Epithelial cell of prostate (primary cell): ENCODE measurements at places on chromosomes 16 and 17.

DNA sequence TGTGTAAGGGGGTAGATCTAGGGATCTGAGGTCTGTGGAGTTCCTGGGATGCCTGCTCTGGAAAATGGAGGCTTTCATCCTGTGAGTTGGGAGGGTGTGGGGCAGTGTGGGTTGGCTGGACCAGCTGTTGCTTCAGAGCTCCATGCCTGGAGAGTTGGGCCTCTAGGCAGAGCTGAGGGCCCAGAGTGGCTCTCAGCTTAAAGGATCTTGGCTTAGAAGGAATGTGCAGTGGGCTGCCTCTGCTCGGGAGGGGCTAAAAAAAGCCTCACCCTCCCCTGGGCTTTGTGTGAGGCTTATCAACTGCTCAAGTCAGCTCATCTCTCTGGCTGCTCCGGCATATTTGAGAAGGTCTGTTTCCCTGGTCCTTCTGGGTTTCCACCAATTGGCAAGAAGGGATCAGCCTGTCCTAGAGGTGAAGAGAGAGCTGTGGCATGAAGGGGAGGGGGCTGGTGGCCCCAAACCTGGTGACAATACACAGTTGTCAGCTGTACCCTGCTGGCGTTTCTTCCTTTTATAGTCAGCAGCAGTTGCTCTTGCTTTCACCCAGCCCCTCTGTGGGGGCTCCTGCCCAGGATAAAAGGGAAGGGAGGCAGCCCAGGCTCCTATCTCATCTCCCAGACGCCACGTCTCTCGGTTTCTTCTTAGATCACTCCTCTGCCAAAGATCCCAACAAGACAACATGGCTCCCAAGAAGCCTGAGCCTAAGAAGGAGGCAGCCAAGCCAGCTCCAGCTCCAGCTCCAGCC is at the start of gene MYL4:
Gene MYL4 (plus strand): TSS at position 605 of the 745 bp plus-strand sequence. CDS start 75 bp downstream, at position 680.
- DNase-seq: no peak

DNA sequence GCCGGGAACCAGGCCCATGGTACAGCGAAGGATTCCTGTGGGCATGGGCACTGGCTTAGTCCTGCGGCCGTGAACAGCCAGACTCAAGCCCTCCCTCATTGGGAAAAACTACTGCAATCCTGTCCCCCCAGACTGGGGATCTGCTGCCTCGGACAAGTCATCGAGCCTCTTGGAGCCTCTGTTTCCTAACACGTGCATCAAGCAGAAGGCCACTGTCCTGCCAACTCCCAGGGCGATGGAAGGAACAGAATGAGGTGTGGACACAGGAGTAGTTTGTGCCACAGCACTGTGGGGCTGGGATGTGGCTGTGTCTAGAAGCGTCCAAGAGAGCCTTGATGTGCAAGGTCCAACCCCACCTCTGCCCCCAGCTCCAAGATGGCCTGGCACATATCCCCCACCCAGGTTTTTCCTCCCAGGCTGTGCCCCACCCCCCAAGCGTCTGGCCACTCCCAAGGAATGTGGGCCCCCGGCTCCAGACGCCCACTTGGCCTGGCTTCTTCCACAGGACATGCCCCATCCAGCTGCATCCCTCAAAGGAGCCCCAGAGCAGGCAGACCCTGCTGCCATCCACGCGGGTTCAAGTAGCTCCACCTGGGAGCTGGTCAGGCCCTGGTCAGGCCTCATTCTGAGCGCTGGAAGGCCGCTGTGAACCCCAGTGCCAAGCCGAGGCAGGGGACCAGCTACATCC is 3.4 kb downstream of the CAMKK1 start:
- no peak for DNase-seq

DNA sequence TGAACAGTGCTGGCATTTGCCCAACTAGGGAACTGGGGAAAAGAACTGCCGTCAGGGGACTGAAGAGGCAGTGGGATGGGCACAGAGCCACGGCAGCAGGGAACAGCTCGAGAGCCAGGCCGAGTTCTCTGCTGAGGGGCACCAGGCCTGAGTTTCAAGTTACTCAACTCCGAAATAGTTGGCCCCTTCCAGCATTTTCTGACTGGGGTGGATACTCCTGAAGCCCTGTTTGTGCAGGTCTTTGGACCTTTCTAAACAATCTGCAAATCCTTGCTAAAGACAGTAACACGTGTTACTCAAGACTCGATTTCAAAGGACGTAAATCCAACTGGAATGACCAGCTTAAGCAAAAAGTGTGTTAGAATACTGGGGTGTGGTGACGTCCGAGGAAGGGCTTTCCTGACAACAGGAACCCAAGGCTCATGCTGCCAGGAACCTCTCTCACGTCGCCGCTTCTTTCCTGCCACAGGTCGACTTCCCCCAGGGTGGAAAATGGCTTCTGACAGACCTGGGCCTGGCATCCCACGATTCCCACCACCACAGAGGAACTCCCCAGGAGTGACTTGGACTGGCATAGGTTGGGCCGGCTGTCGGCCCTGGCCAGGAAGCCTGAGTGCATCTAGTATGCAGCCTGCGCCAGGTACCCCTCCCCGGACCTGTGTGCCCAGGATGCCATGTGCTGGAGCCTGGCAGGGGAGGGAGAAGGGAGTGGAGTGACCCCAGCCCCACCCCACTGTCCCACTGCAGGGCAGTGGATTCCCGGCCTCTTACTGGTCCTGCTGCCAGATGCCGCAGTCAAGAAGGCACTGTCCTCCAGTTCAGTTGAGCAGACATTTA is 71.9 kb downstream of the N4BP1 start:
- DNase-seq: no peak

GRCh38 chr16:8614435-8615029 is 7.0 kb upstream of the METTL22 start:
- no peak for DNase-seq

- no peak for DNase-seq
Measured at GRCh38 chr17:51064061-51064735, 56.5 kb downstream of the SPAG9 start.
